ENCODE measurements at places on chromosomes 3 and 15.

- no peak for DNase-seq
These were observed 22.9 kb upstream of the UTS2B start for GRCh38 chr3:191353022-191353777.

DNA sequence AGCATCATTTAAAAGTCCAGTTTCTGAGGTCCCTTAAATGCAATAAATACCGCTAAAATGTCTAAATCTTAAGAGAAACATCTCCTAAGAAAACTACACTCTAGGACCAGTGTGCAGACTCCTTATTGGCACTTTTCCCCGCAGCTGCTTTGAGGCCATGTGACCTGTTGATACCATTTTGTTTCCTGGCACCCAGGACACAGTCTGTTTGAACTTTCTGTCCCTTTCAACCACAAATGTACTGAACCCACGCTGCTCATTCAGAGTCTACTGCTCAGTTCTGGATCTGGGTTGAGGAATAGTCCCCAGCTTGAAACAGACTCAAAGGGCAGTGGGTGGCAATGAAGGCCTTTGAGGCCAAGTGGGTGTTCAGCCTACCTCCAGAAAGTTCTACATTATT lies 17.1 kb downstream of the LDHAL6B start:
- DNase-seq, result no peak

DNA sequence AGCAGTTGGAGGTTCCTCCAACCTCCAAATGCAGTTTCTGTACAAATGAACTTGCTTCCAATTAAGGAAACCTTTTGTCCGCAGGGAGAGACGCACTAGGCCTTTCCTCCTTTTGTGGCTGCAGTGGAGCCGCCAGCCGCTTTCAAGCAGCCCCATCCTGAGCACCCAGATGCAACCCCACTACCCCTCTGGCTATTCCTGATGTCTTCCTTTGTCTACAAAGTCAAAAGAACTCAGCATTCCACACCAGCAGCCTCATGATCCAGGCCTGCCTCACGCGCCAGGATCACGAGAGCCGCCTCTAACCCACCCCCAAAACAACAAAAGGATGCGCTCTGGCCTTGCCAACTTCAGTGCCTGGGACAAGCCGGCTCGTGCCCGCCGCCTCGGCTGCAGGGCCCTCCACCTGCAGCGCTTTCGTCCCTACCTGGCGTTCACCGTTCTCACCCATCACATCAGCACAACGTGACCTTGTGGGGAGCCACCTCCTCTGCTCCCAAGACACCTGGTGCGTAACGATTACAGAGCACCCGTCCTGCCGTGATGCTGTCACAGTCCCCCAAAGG lies 48.2 kb upstream of the MUC4 start:
- DNase-seq, result no peak

GRCh38 chr3:149816986-149817385 lies 4.0 kb downstream of the RNF13 start:
- DNase-seq, result no peak

GRCh38 chr15:45884289-45884688 lies 249.5 kb downstream of the SQOR start:
- DNase-seq, result no peak

All from KBM-7 (cell line).